ENCODE measurements at places on chromosomes 12 and 14.

- DNase-seq, result peak; percentile 83
Measured at GRCh38 chr14:89429199-89430181, 12.5 kb upstream of the FOXN3 start.

GRCh38 chr12:121712190-121712460, 427 bp upstream of the TMEM120B start:
- no peak for DNase-seq

GRCh38 chr12:62701492-62701891, 233.5 kb downstream of the PPM1H start:
- DNase-seq, result no peak

DNA sequence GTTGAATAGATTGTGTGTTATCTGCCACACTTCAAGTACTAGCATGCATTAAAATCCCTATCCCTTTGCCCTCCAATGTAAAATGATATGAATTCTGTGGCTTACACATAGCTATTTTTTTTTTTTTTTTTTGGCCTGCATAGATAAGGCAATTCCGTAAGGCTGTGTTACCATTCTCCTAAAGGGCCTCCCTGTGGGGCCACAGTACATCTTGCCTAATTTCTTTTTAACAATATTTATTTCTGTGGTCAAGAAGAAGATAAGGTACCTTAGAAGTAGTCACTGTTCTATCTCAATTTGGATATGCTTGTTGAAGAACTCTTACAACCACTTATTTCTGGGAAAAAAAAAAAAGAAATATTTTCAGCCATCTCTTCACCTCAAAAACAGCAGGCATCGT, 19.8 kb downstream of the FLRT2 start:
- DNase-seq, result no peak

DNA sequence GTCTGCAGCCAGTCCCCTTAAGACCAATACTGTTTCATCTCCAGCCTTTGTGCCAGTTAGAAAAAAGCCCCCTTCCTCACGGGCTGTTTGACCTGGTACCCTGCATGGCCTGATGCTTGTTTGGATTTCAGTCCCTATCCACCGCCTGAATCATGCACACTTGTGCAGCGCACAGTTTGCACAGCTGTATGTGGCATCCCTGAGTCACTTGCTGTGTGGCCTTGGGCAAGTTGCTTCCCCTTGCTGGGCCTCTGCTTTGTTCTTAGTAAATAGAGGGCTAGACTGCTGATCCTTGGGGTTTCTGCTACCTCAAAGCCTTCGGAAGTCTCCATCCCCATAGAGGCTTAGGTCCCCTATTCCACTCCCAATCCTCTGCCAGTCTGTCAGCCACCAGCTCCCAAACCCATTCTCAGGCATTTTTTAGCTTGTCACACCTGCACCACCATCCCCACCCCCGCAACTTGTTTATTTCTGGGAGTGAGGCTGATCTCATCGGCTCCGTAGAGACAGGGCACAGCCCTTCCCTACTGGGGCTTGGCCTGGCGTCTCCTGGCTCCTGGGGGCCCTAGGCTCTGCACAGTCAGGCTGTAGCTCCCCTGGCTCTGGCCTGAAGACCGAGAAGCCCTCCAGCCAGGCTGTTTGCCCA, 8.8 kb downstream of the KRT80 start:
- DNase-seq, result no peak

DNA sequence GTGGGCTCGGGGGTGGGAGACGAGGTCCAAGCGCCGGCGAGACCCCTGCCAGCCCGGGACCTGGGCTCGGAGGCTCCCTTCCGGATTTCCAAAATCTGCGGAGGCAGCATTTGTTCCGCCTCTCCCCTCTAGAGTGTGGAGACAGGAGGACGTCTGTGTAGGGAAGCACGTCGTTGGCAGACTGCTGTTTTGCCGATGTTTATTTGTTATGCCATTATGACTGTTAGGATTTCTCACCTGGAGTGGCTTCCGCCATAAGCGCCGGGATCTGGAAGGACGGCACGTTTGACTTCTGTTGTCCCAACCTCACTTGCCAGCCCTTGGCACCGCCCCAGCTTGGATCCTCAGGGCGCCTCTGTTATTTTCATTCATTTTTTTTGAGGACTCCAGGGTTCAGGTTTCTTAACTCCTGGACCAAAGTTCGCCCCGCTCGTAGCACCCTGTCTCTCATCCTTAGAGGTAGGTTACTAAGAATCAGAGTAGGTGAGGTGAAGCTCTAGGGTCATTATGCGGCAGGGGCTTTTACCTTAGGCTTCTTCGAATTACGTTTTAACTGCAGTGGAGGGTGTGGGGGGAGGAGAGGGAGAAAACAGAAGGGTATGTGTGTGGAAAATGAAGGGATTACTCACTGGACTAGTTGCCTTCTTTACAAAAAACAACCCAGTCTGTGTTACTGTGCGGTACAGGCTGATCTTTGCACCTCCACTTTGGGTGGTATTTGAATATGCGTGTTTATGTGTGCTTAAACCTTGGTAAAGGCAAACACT, 547 bp upstream of the PYGL start:
- peak; percentile 60 for DNase-seq

DNA sequence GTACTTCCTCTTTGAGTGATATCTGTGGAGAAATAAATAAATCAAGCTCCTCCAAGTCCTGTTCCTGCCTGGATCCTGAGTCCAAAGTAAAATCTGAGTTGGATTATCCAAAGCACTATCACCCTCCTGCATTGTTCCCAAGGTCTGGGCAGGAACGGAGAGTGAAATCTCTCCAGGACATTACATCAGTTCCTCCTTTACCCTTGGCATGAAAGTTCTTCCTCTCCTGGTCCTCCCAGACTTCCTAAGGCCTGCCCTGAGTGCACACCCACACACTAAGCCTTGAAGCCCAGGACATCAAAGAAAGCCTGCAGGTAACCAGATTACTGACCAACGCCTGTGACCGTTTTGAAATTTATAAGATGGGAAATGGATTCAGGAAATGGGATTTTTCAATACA, 206.8 kb upstream of the BCL2L14 start:
- no peak for DNase-seq

DNA sequence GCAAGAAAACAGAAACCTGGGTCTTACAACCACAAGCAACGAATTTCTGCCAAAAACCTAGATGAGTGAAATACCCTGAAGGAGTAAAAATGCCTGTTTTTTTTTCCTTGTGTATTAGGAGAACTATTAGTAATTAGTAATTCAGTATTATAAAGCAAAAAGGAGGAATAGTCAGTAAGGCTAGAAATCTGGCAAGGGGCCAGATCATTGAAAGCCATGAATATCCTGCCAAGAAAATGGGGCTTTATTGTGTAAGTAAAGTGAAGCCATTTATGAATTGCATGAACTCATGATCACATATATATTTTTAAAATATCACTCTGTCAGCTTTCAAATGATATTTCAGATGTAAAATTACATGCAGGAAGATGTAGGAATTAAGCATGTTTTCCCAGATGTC, 57.9 kb downstream of the TXNDC16 start:
- peak; percentile 56 for DNase-seq

- DNase-seq, result no peak
Measured at GRCh38 chr12:90209029-90209428, 500.4 kb upstream of the ATP2B1 start.

DNA sequence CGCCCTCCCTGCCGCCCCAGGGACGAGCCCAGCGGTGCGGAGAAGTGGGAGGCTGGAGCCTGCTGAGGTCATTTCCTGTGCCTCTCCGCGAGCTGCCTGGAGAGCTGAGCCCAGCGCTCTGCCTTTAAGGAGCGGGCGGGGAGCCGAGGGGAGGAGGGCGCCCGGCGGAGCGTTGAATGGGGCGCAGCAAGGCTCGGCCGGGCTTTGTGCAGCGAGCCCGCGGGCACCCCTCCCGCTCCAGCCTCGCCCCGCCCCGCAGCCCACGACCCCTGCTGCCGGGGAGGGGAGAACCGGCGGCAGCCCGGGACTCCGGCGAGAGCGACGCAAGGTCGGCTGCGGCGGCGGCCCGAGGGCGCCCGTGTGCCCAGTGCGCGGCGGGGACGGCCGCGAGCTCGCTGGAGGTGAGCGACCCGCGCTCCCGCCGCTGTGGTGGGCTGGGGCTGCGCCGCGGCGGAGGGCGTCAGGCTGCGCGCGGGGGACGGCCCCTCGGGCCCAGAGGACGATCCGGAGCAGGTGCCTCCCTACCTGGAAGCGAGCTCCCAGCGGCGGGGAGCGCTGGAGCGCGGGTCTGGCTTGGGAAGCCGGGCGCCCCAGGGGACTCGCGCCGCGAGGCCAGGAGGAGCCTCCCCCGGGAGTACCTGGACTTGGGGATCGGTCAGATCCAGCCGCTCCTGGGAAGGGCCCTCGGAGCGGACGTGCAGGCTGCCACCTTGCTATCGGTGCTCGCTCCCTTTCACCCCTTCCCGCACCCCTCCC, at the start of gene PLEKHH1:
Gene PLEKHH1, plus strand, starts transcription at position 293 of the 756 bp plus-strand sequence. CDS start 8,578 bp downstream, outside the sequence.
- DNase-seq, result peak; percentile 76

DNA sequence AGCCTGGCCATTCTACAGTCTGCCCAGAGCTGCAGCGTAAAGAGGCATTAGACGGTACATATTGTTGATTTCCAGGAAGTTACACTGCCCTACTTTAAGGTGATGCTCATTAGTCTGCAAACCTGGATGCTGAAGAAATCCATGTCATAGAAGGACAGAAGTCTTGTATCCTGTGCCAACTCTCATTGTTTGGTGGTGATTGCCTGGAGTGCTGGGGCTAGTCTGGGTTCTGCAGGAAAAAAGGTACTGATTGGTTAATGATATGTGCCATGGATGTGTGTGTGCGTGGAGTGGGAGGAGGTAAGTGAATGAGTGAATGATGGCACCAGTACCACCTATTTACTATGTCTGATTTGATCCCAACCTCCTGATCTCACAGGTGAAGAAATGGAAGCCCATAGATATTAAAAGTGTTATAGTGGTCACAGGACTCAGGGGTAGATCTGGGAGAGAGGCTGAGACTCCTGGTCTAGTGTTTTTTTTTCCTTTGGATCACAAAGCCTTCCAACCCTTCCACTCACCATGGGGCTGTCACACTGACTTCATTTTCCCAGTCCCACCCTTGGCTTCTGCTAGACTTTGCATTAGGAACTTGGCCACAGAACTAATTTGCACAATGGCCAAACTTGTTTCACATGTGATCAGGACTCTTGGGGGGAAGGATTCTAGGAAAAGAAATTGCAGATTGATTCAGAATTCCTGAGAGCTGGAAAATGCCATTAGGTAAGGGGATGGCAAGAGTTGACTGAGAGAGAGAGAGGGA, 96.1 kb downstream of the TMX1 start:
- DNase-seq, result peak; percentile 47

- no peak for DNase-seq
Measured at GRCh38 chr12:91926848-91927247, 218.8 kb downstream of the BTG1 start.

DNA sequence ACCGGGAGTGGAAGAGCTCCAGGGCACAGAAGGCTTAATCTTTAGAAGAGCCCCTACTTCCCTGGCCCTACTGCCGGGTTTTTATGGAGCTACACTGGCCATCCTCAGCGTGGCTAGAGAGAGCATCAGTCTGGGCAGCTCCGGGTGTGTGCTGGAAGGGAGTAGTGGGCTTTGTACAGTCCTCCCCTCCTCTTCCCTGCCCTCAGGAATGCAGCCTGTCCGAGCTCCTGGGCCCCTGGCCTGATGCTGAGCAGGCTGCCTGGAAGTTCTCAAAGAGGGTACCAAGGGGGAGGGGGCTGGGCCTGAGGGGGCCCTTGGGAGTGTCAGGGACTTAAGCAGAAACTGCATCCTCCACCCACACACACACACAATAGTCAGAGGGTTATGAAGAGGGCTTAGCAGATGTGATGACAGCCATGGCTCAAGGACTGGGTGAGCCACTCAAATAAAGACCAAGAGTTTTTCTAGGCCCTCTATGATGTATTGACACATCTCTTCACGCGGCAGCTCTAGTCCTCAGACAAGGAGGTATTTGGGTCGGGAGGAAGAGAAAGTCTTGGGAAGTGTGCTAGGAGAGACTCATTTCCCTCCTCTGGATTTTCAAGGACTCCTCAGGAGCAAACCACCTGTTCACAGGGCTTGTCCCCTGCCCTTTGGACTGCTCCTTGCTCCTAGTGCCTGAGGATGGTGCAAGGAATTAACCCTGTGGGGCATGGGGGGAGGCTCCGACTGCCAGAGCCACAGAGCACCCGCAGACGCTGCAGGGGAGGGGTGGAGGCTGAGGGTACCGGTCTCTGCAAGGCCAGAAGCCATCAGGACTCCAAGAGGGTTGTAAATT, 16.5 kb upstream of the FIGNL2 start:
- no peak for DNase-seq

- no peak for DNase-seq
Measured at GRCh38 chr12:72453066-72453465, 180.9 kb downstream of the TRHDE start.

- DNase-seq, result no peak
Measured at GRCh38 chr12:19388131-19388549, 51.2 kb upstream of the AEBP2 start.

DNA sequence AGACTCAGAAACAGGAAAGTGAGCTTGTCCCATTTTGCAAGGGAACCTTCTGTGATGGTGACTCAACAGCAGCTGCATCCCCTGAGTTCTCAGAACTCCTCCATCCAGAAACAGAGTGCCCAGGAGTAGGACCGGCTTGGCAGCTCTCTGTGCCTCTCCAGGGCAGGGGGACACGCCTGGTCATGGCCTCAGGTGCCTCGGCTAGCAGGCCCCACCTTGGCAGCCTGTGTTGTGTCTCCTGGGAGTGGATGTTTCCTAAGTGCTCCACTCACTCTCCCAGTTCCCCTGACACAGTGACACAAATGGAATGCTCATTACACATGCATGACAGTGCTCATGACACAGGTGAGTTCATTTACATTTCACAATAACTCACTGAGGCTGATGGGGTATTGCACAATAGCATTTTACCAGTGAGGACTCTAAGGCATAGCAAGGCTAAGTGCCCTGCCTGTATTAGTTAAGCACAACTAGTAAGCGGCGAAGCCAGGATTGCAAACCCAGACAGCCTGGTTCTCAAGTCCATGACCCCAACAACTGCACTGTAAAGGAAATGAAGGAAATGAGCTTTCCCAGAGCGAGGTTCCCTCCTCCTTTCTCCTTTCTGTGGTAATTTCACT, 47.4 kb downstream of the CALM1 start:
- no peak for DNase-seq

- DNase-seq, result no peak
Measured at GRCh38 chr12:6266541-6266966, 43.9 kb upstream of the PLEKHG6 start.

GRCh38 chr14:70982200-70982599, 74.9 kb downstream of the PCNX1 start:
- DNase-seq, result no peak

DNA sequence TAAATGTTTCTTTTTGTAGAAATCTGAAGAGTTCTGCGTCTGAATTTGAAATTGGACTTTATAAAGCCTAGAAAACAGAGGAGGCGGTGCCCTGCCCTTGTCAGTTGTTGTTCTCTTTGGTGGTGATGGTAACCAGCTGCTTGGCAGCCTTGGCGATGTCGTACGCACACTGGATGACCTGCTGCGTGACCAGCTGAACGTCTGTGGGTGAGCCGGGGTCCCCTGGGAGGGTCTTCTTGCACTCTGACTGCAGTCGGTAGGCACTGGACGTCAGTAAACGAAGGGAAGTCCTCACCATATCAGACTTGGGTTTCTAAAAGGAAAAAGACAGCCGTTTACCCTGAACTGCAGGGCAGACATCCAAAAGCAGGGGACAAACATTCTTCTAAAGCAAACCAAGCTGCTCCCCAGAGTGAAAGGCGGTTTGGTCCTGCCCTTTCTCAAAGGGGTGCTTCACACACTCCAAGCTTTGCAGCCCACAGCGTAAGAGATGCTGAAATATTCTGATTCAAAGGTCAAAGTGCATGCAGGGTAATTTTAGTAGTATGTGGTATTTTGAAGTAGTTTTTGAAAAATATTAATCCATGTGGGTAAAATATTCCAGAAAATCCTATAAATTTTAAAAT, 32.9 kb downstream of the TCHP start:
- no peak for DNase-seq

GRCh38 chr14:103748534-103748857, 32.9 kb downstream of the ZFYVE21 start:
- DNase-seq, result no peak
